ENCODE measurements at places on chromosomes 16 and 17.

GRCh38 chr17:57317079-57317478 is 60.8 kb downstream of the MSI2 start:
- H3K27me3 ChIP-seq, result peaks cover 6% of the 10 kb centered on the region
- H3K27ac ChIP-seq, result no peak overlapping the region
- peaks cover 33% of the 10 kb centered on the region for H3K4me1 ChIP-seq
- no peaks in the 10 kb centered on the region for H3K36me3 ChIP-seq

- DNase-seq, result no peak
- H3K4me3 ChIP-seq, result no peak overlapping the region
- no peaks in the 10 kb centered on the region for H3K27me3 ChIP-seq
- peaks cover 11% of the 10 kb centered on the region for H3K36me3 ChIP-seq
These were observed 423.7 kb downstream of the TOX3 start for GRCh38 chr16:52123061-52123839.

DNA sequence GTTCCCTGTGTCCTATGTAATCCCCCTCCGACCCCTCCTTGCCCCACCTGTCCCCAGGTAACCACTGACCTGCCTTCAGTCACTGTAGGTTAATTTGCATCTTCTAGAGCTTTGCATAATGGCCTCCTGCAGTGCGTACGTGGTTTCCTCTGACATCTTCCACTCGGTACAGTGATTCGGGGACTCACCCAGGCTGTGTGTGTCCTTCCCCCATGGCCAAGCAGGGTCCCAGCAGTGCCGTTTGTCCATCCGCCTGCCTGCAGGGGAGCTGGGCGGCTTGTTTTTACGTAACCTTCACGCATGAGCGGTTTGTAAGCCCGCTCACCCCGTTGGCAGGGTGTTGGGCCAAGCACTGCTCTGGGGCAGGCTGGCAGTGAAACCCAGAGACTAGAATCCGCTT is 7.9 kb downstream of the MAPK8IP3 start:
- H3K27ac ChIP-seq, result no peak overlapping the region
- H3K4me1 ChIP-seq, result peaks cover 37% of the 10 kb centered on the region
- H3K36me3 ChIP-seq, result no peaks in the 10 kb centered on the region
- peaks cover 3% of the 10 kb centered on the region for H3K27me3 ChIP-seq

- no peaks in the 10 kb centered on the region for H3K36me3 ChIP-seq
- H3K4me3 ChIP-seq, result no peak overlapping the region
- H3K4me1 ChIP-seq, result peaks cover 11% of the 10 kb centered on the region
- peaks cover 6% of the 10 kb centered on the region for H3K27me3 ChIP-seq
These were observed 26.8 kb upstream of the PIK3R6 start for GRCh38 chr17:8894202-8894671.
